ENCODE measurements at places on chromosomes 5 and 9. TPM values are rescaled to one million over a fixed set of nuclear protein-coding genes. Genes with fewer than 3 reads are reported as not detected.

TAF1L gene
- total RNA-seq = not detected

MTX3 gene
- total RNA-seq = 6.1 TPM

GRCh38 chr5:173331287-173331686 is 3.1 kb upstream of the STC2 start:
- no peak for DNase-seq

GRCh38 chr5:178777520-178777919 is 47.1 kb upstream of the ZNF354A start:
- DNase-seq = peak; percentile 6

- DNase-seq = no peak
Measured at GRCh38 chr5:97495301-97495700, 312.3 kb upstream of the RIOK2 start.

GRCh38 chr5:426392-426976 is 16.5 kb upstream of the EXOC3 start:
- no peak for DNase-seq

DNA sequence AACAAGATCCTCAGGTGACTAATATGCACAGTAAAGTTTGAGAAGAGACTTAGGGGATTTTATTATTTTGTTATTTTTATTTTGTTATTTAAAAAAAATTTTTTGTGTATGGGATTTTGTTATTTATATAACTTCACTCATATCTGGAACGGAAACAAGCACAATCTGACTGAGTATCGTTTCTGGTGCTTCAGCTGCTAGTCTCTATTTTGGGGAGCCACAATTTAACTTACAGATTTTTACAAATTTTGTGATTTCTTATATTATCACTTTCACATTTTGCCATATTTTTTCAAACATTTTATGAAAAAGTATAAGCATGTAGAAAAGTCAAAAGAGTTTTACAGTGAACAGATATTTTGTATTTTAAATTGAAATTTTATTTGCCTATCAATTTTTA is 208.7 kb downstream of the CCDC171 start:
- DNase-seq = no peak

DNA sequence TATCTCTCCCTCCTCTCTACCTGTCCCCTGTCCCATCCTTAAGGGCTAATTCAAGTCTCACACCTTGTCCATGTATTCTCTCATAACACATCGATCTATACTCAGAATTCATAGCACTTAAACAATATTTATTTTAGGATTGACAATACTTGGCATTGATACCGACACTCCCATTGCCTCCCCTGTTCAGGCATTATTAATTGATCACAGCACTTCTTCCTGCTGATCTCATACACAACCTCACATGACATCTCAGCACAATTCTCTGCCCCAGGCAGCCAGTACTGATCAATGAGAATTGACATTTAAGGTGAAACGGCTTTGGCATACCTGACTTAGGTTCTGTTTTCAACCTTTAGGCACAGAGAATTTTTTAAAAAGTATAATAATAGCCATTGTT is 582.4 kb upstream of the BRINP1 start:
- no peak for DNase-seq

DNA sequence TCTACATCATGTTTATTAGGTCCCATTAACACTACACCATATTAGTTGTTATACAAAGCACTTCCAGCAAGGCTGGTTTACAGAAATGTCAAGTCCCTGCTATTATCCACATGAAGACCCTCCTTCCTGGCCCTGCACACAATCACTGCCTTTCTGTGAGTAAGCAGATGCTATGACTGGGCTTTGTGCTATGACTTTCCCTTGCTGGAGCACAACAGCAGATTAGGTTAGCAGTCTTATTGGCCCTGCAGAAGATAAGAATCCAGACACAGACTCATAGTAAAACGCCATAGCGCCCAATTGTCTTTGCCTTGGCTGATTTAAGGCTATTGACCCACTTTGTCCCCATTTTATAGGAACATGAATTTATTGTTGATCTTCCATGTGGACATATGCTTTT is 228.9 kb upstream of the ACTBL2 start:
- no peak for DNase-seq

All from activated naive CD4-positive, alpha-beta T cell treated with anti-CD3 and anti-CD28 coated beads for 36 hours (primary cell).